ENCODE measurements at places on chromosomes 6 and 20.

DNA sequence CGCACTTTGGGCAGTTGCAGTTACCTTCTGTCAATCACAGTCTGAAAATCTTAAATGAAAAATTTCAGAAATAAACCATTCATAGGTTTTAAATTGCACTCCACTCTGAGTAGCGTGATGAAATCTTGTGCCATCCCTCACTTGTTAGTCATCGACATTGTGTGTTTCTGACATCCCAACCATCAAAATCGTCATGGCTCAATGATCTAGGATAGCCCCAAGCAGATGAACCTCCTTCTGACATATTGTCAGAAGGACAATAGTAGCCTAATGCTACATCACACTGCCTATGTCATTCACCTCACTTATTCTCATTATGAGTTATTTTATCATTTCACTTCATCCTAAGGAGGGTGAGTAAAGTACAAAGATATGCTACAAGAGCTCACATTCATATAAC lies 284.8 kb downstream of the PTPRK start:
- DNase-seq, result peak; percentile 51

GRCh38 chr6:43773050-43773979 lies 3.3 kb downstream of the VEGFA start:
- DNase-seq, result no peak

DNA sequence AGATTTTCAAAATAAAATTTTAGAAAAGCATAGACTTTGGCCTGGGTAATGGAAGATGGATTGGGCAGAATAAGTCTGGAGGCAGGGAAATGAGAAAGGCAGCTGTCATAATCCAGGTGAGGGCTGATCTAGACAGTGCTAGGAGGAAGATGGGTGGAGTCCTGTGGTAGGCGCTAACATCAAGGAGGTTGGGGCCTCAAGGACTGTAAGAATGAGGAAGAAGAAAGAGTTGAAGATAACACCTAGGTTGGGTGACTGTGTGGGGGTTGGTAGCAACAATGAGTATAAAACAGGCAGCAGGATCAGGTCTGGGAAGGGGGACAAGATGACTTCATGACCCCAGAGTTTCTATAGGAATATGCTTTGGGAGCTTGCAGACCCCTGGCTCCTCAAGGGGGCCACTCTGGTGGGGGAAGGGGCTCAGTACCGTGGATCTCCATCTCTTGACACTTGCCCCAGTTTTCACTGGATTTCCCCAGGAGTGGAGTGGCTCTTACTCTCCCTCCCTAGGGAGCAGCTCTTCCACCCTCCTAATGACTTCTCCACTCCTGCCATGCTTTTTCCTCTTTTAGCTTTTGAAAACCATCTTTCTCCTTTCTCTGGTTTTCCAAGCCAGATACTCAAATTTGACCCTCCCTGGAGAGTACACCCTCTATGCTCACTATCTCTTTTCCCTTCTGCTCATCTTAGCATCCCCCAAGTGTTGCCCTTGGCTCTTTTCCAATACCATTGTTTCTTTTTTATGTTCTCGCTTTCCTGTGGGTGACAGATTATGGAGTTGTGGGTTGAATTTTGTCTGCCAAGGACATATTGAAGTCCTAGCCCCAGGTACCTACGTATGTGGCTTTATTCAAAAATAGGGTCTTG lies 14.8 kb downstream of the TRIM31 start:
- DNase-seq, result no peak

GRCh38 chr6:84816741-84817140 lies 52.3 kb upstream of the TBX18 start:
- DNase-seq, result no peak

- no peak for DNase-seq
These were observed 36.0 kb upstream of the MPC1 start for GRCh38 chr6:166418691-166419143.

DNA sequence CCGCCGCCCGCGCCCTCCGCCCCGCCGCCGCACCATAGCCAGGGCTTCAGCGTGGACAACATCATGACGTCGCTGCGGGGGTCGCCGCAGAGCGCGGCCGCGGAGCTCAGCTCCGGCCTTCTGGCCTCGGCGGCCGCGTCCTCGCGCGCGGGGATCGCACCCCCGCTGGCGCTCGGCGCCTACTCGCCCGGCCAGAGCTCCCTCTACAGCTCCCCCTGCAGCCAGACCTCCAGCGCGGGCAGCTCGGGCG lies 1.5 kb downstream of the FOXC1 start:
- no peak for DNase-seq

- no peak for DNase-seq
These were observed 19.7 kb upstream of the TAGAP start for GRCh38 chr6:159064477-159064876.

DNA sequence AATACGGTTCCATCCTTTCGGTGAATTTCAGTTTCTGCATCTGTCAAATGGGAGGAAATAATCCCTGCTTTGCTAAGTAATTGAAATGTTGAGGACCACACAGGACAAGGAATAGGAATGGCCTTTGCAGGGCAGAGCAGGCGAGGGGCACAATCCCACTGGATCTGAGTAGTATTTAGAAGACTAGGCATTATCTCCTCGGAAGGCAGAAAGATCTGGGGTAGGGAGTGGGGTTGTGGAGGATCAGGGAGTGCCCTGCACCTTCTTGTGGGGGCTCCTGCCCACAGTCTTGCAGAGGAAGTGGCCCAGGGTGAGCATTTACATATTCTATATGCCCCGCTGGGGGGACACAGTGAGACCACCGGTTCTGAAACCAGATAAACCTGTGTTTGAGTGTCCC lies 87.1 kb upstream of the SIRPA start:
- no peak for DNase-seq

GRCh38 chr6:155377061-155377460 lies 62.8 kb upstream of the TFB1M start:
- DNase-seq, result no peak

- DNase-seq, result no peak
These were observed 84.1 kb downstream of the CD24 start for GRCh38 chr6:106890447-106890846.

GRCh38 chr6:125165256-125165655 lies 11.7 kb downstream of the TPD52L1 start:
- DNase-seq, result no peak

GRCh38 chr6:41153992-41154625 lies at the start of gene TREML1:
TREML1 (minus strand) TSS chr6:41154347; CDS start chr6:41154288, 59 bp downstream.
- no peak for DNase-seq

GRCh38 chr20:45056473-45057173 lies 44.3 kb downstream of the KCNS1 start:
- no peak for DNase-seq

DNA sequence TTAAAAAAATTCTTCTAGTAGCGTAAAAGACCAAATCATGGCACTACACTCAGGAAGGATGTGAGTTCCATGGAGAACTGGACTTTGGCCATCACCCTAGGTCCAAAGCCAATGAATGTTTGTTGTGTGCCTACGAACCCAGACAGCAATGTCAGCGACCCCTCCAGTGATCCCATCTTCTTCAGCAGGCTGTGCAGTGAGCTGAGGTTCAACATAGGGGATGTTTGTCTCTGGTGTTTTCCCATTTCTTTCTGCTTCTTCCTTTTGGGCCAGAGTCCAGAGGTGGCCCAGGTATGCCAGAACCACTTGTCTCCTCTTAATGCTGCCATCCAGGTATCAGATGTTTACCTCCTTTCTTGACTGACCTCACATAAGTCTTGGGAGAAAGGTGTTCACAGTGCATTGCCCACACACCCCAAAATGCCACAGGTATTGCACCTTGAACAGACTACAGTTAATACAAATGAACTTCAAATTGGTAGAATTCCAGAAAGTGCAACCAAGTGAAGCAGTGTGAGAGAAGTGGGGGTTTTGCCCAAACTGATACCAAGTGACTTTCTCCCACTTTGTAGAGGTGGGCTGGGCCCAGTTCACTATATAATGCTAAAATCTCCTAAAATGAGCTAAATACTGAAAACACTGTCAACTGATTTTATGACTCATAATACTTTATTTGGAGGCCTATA lies 14.1 kb downstream of the KIZ start:
- no peak for DNase-seq

DNA sequence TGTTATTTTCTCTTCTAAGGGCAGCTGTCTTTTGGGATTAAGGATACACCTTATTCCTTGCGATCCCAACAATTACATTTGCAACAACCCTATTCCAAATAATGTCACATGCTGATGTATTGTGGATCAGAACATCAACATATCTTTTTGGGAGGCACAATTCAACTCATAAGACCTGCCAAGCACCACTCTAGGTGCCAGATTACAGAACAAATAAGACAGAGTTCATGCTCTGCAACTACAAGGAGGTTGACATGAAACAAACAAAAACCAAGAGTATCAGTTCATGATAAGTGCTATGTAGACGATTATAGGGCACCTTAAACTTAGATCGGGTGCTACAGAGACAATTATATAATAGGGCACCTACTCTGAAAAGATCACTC lies 203.2 kb upstream of the SGK1 start:
- DNase-seq, result no peak

- DNase-seq, result peak; percentile 62
These were observed 617 bp upstream of the TSPYL1 start for GRCh38 chr6:116280161-116280932.

GRCh38 chr6:166898910-166899309 lies 57.4 kb downstream of the RNASET2 start:
- DNase-seq, result no peak

DNA sequence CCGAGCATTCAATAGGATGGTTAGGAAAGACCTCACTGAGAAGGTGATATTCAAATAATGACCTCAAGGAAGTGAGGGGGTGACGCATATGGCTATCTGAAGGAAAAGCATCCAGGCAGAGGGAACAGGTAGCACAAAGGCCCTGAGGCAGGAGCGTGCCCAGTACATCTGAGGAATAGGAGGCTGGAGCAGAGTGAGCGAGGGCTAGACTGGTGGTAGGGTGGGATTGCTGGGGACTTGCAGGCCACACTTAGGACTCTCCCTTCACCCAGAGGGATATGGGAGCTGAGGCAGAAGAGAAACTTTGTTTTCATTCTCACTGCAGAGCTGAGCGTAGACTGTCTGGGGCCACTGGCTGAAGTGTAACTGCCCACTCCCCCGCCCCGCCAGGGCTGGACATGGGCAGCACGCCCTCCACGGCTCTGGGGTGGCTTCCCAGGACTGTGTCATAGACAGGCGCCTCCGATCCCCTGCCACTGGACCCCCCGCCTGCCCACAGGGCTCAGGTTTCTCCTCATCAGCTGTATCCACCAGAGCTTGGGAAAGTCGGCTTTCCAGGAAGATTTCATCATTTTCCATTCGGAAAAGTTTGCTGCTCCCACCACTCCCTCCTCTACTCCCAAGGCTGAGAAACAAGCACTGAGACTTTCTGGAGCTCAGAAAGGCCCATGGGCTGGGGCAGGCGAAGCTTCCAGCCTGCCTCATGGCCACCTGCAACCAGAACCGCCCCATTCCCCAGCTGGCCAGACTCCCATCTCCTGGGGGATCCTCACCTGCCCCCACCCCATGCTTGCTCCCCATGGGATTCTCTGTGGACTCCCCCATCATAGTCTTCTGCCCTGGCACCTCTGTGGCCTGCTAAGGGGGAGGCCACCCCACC lies 142.6 kb downstream of the MRPL14 start:
- no peak for DNase-seq
